ENCODE measurements at places on chromosomes 7 and 10. TPM values are rescaled to one million over a fixed set of nuclear protein-coding genes. Genes with fewer than 3 reads are reported as not detected.

- no peak for DNase-seq
Measured at GRCh38 chr10:72097448-72098300, 9.3 kb upstream of the SPOCK2 start.

AKR1D1 gene
- total RNA-seq = not detected

DNA sequence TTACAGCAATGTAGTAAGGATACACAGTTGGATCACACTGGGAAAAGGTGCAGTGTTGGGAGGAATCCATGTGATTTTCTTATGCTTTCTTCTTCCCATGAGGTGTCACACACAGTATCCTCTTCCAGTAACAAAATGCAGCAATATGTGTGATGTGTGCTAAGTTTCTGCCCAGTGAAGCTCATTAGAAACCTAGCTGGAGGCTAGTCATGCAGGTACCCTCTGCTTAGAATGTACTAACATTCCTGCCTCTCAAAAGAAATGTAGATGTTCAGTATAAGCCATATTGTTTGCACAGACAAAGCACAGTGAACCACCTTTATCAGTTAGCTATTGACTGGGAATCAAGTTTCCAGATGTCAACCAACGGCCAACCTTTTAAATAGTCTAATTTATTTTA is 12.9 kb upstream of the KCND2 start:
- DNase-seq = no peak

OR13A1 gene
- not detected for total RNA-seq

GRCh38 chr7:2165610-2166594 is 66.8 kb downstream of the MAD1L1 start:
- DNase-seq = no peak

GRCh38 chr10:10677479-10677878 is 340.2 kb upstream of the CELF2 start:
- DNase-seq = peak; percentile 18

DNA sequence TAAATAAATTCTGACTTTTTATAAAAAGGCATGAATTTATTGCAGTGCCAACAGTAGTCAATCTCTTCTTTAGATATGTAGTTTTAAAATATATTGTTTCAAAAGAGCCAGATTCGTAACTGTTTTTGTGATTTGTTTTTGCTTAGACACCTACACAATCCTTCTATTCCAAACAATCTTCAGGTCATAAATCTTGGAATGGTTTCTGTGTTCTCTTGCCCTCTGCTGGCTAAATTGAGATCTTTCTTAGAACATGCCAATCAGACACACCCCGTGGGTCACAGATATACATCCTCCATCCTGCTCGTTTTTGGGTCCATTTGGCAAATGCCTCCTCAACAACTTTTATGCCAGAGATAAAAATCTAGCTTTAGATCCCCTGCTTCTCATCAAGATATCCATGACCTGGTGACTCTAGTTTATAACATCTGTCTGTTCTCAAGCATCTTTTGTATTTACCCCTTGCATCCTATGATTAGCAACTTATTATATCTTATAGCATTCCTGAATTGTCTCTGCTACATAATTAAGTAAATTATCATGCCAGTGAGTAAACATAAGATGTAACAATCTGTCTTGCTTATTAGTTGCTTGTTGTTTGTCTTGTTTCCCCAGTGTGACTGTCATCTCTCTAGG is 35.3 kb upstream of the IFRD1 start:
- no peak for DNase-seq

DNA sequence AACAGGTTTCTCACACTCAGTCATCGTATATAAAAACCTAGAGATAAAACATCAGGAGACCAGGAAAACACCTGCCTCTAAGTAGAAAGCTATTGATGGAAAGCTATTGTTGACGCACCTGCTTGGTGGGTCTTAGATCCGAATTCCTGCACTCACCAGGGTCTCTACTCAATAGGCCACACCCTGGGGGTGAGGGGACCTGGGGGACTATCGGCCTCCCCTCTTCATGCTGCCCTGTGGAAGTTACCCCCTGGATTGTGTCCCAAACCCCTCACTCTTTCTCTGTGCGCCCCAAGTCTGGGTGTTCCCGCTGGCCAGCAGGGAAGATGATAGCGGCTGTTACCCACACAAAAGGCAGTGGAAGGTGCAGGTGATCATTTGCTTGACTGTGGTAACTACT is 313.0 kb downstream of the WDR37 start:
- no peak for DNase-seq

- no peak for DNase-seq
Measured at GRCh38 chr10:78600121-78600665, 468.6 kb upstream of the ZMIZ1 start.

SLC16A12 gene
- total RNA-seq = not detected

DNA sequence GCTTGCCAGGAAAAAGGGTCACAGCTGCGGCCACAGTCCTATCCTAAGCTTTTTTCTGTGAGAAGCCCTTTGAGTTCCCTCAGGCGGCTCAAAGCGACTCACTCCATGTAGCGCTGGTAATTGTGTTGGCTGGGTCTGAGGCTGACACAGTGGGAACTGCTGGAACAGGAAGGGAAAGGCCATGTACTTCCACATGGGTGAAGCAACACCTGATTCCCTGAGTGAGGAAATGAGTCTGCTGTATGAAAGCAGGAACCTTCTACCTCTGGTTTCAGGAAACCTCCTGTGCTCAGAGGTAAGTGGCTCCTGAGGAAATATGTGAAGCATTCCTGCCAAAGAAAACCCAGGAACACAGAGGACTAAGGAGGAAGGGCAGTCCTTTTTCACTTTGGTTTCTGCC is 734.6 kb upstream of the SORCS1 start:
- DNase-seq = no peak

- no peak for DNase-seq
Measured at GRCh38 chr7:131467788-131468187, 88.6 kb downstream of the PODXL start.

GRCh38 chr10:15374156-15374555 is 3.1 kb upstream of the FAM171A1 start:
- no peak for DNase-seq

DNA sequence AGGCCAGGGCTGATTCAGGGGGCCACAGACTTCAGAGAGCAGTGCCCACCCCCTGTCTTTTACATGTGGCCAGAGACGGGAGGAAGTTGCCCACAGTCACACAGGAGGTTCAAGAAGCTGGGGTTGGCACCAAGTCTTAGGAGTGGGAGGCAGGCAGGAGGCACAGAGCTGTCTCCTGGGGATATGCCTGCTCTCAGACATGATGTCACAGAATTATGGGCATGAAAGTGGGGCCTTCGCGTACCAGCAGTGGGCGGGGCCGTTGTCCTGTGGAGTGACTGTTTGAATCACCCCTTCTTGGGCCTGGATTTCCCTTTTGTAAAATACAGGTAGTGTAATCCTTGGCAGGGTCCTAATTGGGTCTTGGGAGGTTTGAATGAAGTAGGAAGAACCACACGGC is 81.2 kb upstream of the PPIF start:
- no peak for DNase-seq

DNA sequence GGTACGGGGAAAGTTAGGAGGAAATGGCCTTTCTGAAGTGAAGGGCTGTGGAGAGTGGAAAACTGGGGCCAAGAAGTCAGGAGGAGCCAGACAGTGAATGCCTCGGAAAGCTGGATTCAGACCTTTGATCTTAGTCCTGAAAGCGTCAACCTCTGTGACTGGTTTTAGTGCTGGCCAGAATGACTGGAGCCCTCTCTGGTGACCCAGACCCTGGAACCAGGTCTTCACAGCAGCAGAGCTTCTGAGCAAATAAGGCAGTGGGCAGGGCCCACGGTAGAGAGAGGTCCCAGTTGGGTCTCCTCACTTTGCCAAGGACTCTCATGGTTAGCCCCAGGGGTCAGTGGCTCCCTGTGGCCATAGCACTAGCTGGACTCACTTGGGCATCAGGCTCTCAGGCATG is 157.7 kb upstream of the EEPD1 start:
- DNase-seq = no peak

DNA sequence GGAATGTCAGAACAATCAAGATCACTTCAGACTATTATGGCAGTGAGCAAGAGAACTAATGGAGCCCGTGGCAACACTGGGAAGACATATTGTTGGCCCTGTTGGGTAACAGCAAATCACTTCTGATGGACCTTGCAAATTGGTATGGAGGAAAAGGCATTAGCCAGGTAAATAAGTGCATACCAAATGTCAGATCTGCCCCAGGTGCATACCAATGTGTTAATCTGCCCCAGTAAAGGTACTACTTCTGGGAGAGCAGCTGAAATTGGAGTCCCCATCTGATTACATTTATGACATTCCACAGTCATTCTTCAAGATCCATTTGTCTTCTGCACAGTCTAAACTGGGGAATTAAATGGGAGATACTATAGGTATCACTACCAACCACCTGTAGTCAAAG is 3.7 kb upstream of the SGMS1 start:
- DNase-seq = no peak

DNA sequence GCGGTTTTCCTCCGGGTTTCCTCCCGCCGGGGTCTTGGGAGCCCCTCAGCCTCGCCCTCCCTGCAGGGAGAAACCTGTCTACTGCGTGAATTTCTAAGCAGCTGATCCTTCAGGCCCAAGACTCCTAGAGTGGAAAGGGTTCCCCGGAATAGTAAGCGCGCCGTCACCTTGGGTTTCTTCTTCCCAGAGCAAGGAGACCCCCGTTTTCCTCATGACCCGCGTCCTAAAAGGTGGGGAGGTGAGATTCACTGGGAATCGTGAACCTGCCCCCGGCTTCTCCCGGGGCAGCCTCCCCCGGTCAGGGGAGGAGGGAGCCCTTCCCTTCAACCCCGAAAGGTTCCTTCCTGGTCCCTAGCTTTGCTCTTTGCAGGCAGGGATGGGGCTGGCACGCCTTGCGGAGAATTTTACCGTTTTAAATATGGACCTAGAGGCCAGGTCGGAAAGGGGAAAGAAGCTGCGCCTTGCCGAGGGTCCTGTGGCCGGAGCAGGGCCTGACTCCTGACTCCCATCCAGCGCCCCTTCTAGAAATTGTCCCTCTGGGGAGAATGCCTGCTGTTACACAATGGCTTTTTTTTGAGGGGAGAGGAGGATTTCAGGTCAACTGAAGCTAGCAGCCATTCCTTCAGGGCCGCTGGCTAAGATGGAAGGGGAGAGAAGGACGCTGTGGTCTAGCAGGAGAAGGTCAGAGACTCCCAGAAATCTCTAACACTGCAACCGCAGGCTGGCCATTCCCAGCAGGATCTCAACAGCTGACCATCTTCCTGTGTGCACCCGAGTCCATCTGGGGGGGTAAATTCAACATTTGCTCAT is 11.6 kb upstream of the MNX1 start:
- DNase-seq = no peak

DNA sequence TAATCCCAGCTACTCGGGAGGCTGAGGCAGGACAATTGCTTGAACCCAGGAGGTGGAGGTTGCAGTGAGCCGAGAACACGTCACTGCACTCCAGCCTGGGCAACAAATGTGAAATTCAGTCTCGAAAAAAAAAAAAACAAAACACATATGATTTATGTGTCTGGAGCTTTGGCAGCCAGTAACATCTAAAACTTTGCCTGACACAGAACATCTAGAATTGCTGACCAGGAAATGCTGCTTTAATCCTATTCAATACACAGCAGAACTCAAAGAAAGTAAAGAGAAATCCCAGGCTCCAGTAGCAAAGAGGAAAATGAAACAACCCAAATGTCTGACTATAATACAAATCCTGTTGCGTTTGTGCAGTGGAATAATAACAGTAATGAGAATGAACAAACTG is 4.5 kb upstream of the CCDC6 start:
- DNase-seq = no peak

DNA sequence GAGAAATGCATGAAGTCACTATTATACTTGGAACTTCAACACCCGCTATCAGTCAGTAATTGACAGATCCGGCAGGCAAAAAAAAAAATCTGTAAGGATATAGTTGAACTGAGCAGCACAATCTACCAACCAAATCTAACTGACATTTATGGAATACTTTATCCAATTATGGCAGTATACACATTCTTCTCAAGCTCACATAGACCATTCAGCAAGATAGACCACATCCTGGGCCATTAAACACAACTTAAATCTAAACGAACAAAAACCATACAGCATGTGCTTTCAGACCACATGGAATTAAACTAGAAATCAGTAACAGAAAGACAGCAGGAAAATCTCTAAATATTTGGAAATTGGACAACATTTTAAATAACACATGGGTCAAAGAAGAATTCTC is 112.7 kb downstream of the MPP7 start:
- DNase-seq = no peak

- no peak for DNase-seq
Measured at GRCh38 chr10:16583382-16583781, 61.7 kb upstream of the C1QL3 start.

ZNF316 gene
- 19.0 TPM for total RNA-seq

DNA sequence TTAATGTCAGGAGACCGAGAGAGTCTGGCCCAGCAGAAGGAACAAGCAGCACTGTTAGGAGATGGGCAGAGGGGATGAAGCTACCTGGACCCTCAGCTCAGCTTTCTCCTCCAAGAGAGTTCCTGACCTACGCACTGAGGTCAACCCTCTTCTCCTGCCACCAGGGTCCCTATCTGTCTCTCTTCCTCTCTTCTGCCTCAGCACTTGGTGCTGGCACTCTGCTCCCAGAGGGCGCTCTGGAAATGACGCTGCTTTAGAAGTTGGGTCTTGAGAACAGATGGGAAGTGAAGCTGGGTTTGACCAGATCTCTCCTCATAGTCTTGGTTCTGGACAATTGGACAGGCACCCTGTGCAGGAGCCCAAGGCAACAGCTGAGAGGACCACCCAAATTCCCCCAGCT is 216.0 kb upstream of the AGK start:
- no peak for DNase-seq

DNA sequence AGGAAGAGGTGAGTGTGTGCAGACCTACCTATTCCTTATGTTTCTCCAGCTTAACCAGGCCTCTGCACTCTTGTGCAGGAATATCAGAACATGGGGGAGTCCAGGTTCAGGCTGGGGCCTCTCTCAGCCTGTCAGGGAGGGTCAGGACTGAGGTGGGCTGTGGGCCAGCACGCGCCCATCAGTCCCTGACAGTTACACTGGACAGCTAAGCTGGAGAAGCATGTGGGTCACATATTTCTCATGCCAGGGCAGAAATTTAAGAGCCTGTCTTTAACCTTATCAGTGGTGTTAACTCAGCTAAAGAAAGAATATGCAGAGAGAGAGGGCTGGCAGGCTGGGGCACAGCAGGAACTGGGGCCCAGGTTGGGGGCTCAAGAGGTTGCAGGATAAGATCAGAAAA is 8.7 kb upstream of the POLD2 start:
- no peak for DNase-seq

JCAD gene
- total RNA-seq = 0.02 TPM

DNA sequence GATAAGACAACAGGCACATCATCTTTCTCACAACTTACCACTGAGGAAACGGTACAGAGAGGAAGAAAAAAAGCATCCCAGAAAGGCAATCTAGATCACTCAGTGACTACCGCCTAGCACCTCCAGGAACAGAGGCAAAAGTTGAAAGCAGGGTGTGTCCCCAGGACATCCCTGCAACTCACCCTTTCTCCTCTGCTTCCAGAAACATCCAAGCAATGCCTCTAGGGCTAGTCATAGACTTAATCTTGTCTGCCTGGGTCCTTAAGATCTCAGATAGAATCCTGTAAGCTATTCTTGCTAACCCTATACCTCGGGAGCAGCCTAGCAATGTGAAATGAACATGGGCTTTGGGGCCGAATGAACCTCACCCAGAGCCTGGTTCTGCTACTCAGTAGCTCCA is 18.8 kb upstream of the PDCD4 start:
- DNase-seq = no peak

- DNase-seq = no peak
Measured at GRCh38 chr7:27112955-27113949, 10.8 kb upstream of the HOXA2 start.

All from activated naive CD8-positive, alpha-beta T cell treated with anti-CD3 and anti-CD28 coated beads for 36 hours (primary cell).